ENCODE measurements at places on chromosomes 5 and 9.
A peak's percentile ranks its signal among the peaks of the same experiment; 100 is the strongest.

GRCh38 chr9:109315480-109316206, 5.2 kb downstream of the EPB41L4B start:
- DNase-seq: no peak

DNA sequence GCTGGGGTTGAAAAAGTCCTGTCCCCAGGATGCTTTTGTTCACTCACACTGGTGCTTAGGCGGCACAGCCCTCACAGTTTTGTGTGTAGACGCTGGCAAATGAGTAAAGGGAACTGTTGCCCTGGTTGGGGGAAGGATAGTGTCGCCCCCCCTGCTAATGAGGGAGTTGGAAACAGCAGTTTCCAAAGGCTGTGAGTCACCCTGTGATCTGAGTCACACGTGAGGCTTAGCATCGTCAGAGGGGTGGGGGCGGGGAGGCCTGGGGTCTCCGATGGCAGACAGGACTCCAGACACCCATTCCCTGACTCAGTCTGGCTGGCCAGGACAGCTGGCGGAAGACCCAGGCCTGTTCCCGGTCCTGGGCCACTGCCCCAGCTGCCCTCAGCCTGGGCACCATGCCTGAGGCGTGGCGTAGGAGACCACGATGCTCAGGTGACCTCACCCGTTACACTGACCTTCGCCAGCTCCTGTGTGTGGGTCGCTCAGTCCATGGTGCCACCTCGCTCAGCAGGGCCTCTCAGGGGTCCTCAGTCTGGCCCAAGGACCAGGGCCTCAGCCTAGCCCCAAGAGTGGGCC, 2.9 kb downstream of the DNAJB5 start:
- peak; percentile 43 for DNase-seq

DNA sequence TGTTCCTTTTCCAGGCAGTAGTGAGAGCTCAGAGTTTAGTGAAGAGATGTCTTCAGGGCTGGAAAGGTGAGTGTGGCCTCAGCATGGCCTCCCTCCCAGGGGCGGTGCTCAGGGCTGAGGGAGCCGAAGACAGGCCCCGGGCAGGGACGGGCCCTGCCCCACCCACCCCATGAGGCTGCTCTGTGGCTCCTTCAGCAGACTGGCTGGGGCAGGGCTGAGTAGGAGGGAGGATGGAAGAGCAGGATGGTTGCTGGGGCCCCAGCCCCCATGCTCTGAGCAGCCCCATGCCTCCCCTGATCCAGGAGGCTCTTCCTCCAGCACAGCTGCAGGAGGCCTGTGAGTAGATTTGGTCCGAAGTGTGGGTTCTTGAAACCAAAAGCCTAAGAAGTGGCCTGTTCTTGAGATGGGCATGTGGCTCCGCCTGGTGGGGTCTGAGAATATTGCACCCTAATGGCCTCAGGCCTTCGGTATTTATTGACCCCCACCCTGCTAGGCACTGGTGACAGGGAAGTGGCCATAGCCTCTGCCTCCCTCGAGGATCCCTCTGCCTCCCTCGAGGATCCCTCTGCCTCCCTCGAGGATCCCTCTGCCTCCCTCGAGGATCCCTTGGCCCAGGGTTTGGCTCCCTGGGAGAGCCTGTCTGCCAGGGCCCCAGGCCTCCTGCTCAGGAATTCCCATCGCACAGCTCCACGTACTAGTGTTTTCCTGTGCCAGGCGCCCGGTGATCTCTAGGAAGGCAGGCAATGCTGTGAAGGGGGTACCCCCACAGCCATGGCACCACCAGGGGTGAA, 65.4 kb upstream of the GARNL3 start:
- DNase-seq: peak; percentile 66

DNA sequence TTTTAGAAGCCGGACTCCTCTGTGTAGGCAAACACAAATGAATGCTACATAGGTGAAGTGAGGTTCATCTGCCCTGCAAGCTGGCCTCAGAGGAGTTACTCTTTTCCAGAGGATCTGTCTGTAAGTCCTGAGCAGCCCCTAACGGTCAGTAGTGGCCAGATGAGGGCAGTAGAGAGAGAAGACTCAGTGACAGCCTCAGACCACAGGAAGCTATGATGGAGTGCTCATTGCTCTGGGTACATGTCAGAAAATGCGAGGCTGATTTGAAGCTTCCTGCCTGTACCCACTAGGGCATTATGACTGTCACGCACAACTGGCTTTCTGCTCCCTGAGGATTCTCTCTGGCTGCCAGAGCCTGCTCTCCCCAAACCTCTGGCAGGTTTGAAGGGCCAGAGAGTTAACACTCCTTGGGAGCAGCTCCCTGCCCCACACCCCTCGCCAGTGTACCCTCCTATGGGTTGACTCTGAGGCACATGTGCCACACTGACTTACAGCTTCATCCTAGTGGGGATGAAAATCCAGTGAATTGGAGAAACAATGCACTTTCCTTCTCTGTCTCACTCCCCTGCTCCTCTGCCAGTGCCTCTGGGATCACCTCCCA, 141.5 kb downstream of the GABRG2 start:
- DNase-seq: no peak

- no peak for DNase-seq
These were observed 48.5 kb upstream of the ANKRD55 start for GRCh38 chr5:56281489-56282165.

DNA sequence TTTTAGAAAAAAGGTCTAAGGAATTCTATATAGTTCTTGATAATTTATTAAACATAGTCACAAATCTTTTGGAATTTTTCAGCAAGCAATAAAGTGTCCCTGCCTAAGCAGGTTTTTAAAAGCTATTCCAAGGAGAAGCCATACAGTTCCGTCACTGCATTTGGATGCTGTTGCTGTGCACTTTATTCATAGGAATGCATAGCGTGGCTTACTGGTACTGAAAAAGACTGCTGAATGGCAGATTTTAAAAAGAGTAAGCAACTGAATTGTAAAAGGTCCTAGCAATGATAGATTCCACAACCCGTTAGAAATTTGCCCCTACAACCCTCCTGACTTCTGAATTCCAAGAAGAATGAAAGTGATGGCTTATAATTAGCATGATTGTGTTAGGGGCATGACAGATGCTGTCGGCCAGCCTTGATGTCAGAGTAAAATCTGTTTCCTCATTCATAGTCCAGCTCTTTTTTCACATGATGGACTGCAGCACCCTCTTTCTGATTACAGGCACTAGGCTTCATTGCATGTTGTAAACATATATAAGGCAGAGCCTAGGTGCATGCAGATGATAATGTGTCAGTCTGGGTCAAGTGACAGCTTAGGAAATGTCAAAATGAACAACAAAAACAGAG, 227.0 kb downstream of the PDE4D start:
- DNase-seq: no peak

DNA sequence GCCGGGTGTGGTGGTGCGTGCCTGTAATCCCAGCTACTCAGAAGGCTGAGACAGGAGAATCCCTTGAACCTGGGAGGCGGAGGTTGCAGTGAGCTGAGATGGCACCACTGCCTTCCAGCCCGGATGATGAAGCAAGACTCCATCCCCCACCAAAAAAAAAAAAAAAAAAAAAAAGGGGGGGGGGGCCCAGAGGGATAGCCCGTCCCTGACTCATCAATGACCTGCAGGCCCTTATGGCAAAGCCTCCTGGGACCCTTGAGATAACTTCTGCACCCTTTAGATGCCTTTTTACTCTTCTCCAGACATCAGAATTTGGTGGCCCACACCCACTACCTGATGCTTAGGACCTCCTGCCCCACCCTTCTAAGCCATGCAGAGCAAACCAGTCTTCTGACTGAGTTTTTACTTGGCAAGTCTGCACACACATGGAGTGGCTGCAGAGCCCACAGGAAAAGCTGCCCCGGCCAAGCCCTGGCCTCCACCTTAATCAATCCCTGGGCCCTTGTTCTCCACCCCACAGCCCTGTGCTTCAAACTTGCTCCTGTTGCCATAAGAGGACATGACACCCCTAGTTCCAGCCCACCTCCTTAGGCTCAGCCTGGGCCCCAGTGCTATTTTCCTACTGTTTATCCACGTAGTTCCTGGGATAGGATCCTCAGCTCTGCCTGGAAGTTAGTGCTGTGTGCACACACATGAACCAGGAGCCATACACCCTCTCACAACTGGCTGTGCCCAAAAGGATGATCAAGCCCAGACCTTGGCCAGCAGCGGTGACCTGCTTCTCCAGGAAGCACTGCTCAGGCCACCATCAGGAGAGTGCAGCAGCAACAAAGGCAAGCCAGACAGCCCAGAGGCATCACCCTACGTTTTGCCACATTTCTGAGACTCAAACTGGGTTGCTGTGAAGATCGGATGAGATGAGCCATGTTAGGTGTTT, 5.1 kb downstream of the MGAT1 start:
- DNase-seq: no peak

DNA sequence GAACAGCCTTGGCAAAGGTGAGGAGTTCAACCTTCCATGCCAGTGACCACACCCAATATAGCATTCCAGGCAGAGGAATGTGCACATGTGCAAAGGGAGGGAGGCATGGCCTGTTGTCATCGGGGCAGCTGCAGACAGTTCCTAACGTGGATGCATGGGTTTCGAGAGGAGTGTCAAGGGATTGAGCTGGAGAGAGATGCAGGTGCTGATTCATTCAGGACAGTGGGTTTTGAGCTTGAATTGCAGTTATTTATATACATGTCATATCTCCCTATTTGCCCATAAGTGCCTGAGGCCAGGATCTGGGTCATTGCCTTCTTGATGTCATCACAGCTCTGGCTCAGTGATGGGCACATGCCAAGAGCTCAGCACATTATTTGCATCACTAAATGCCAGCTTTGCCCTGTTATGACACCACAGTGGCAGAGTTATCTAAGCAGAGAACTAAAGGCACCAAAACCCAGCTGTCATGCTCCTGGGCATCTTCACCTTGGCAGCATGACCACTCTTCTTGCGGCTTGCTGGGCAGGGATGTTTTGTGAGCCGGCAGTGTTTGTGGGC, 278.0 kb downstream of the NTRK2 start:
- no peak for DNase-seq

GRCh38 chr5:164649266-164649665, 1143.8 kb downstream of the MAT2B start:
- DNase-seq: no peak

GRCh38 chr5:149447373-149448367, 68.6 kb upstream of the IL17B start:
- no peak for DNase-seq

GRCh38 chr9:96217754-96218693, 84.0 kb downstream of the HSD17B3 start:
- DNase-seq: peak; percentile 11

DNA sequence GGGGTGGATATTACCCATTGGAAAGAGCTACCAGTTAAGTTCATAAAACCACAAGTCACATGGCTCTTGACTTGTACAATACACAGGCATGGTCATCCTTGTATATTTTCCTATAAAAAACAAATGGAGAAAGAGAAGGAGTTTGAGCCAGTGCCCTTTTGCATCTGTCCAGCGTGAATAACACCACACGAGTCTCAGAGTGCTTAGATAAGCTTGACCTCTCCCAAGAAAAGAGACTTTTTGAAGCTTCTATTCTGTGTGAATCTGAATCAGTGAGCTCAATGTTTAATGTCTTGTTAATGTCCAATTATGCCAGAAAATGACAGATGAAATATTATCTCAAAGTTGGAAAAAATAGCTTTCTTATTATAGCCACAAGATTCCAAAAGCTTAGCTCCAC, 30.9 kb upstream of the LPAR1 start:
- DNase-seq: no peak

DNA sequence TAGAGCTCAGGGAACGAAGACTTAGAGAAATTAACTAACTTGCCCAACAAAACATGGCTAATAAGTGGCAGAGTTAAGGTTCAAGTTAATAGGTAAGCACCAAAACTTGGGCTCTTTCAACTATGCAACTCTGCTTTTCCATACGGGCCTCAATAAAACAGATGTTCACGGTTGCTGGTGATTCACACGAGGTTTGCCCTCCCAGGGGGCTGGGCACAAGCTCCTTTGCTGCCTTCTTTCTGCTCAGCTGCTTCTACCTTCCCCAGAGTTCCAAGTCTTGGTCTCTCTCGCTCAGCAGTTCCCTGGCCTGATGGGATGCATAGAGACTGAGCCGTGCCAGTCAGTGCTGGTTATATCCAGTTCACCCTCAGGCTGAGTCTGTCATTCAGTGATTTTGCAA, 217.9 kb downstream of the SREK1 start:
- no peak for DNase-seq

DNA sequence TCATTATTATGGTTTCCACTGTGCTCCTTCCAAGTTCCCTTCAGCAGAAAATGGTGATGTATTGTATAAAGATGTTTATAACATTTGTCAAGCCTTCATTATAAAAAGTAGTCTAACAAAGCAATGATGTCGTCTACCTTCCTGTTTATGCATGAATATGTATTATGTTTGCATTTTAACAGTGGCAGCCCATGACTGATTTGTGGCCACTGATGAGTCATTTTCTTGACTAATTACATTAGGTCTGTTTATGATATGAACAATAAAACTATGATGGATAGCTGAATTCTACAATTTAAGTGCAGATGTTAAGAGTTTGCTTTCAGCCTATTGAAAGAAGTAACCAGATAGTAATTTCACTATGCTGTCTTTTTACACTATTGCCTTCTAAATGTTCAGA, 75.4 kb upstream of the ADAMTS19 start:
- no peak for DNase-seq

- DNase-seq: no peak
These were observed 14.4 kb upstream of the SCGB3A1 start for GRCh38 chr5:180605554-180606214.

DNA sequence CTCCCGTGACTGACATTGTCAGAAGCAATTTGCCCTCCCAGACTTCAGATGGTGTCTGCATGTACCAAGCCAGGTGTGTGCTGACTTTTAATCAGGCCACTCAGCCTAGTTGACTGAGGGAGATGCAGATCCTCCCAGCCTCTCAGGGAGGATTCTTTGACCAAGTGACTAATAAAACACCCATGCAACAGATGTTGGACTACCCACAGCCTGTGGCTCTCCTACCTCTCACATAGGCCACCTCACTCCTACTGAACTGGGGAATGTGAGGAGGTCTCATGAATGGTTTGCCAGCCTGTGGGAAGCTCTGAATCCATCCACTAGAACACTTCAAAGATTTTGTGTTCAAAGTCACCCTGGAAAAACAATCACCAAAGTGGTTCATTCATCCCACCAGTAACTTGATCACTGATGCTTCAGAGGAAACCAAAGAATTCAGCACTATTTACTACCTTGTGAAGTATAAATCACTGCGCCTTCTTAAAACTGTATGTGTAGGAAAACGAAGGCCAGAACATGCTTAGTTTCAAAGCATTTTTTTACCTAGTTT, 80.1 kb downstream of the ESM1 start:
- DNase-seq: no peak

DNA sequence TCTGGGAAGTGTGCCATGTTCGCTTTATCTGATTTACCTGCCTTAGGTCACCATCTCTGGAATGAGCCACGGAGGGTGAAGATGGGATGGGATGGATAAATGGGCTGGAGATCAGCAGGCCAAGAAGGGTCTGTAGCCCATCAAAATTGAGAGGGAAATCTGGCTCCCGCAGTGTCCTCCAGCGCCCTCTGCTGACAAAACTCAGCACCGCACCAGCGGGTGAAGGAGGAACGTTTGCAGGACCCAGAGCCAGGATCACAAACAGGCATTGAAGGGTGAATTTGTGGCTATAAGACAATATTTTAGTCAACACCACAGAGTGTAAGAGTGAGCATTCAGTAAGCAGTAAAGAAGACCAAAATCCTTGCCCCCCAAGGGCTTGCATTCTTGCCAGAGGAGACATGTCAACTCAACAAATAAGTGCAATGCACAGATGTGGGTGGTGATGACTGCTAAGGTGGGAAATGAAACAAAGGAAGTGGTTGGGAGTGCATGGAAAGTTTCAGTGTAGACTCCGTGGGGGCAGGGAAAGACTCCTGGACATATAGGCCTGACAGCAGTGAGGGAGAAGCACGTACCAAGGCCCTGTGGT, 124.4 kb downstream of the TENT4A start:
- DNase-seq: no peak

- DNase-seq: no peak
These were observed 142.2 kb downstream of the MED27 start for GRCh38 chr9:131937451-131937850.

GRCh38 chr5:455806-456205, 12.8 kb downstream of the EXOC3 start:
- no peak for DNase-seq

Data from AG09319 (cell line).